C1 segment of cervical spinal cord (tissue), 14 donors: ENCODE measurements at places on chromosomes 7 and 10.

GRCh38 chr10:35453855-35454532 is 117.7 kb downstream of the CCNY start:
- no peak for DNase-seq

- no peak for DNase-seq
Observed at GRCh38 chr7:78299088-78299487, 500.5 kb downstream of the PHTF2 start.

- no peak for DNase-seq
Observed at GRCh38 chr7:87152897-87153641, 816 bp downstream of the DMTF1 start.

GRCh38 chr10:119377451-119377957 is 165.0 kb downstream of the RGS10 start:
- no peak for DNase-seq
